ENCODE measurements at places on chromosomes 5 and 9.

- no peak for DNase-seq
These were observed 195.7 kb downstream of the CRB2 start for GRCh38 chr9:123551734-123552133.

DNA sequence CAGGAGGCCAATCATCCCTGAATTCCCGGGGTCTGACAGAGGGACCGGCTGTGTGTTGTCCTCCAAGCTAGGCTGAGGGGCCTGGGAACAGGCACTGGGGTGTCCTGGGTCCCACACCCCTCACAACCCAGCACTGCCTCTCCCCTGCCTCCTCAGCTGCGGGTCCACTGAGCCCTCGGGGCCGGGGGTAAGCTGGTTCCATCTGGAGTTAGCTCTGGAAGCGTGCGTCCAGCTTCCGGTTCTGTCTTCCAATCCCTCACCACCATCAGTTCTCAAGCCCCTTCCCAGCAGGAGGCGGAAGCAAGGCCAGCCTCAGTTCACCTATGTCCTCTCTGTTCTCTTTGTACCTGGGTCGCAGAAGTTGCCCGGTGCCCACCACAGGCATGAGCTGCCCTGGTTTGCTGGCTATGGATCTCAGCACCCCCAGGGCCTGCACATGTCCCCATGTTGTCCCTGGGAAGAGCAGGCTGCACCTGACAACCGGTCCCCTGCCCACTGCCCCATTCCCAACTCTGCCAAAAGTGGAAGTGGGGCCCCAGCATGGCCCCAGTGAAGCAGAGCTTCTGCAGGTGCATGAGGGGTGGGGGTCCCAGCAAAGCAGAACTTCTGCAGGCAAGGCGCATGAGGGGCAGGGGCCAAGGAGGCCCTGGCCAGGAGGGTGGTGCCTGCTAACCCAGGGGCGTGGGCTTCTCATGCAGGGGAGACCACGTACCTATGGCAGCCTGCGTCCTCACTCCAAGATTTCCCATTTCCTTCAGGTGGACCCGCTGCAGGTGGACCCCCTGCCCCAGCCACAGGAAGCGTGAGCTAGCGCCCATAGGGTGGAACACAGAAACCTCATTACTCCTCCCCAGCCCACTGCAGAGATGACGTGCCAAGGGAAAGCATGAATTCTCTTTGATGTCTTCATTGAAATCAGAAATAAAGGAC lies 111.9 kb downstream of the ZNF354C start:
- no peak for DNase-seq

- DNase-seq: no peak
These were observed 29.2 kb downstream of the TENT2 start for GRCh38 chr5:79641414-79641813.

GRCh38 chr5:80615266-80615914 lies 39.1 kb upstream of the MSH3 start:
- DNase-seq: no peak

DNA sequence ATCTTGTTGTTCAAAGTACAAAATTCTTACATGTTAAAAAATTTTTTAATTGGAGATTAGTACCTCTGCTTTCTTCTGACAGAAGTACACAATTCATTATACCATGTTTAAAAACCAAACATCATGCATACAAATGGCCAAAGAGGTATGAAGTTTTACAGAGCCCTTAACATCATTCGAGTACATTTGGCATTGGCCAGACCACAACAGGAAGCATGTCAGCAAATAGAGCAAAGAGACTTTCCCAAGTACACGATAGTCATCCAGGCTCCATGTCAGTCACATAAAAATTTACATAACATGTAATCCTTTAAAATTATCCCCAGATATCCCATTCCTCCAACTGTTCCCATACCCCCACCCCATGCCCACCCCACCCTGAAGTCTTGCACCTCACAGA lies 22.5 kb downstream of the HMGCS1 start:
- DNase-seq: no peak

DNA sequence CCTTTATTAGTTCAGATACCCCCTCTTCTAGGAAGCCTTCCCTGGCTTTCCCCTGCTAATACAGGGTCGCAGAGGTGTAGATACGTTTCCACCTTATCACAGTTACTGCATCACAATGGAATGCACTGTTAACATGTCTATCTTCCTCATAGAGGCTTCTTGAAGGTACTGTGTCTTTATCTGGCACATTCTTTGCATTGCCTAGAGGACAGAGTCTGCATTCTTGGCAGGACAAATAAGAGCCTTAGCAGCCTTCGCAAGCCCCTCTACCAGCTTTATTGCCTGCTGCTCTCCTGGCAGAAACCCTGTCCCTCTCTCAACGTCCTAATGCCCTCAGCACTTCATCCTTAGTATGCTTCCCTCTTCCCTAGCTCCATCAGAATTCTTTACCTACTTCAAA lies 31.6 kb downstream of the SLC1A3 start:
- DNase-seq: no peak

DNA sequence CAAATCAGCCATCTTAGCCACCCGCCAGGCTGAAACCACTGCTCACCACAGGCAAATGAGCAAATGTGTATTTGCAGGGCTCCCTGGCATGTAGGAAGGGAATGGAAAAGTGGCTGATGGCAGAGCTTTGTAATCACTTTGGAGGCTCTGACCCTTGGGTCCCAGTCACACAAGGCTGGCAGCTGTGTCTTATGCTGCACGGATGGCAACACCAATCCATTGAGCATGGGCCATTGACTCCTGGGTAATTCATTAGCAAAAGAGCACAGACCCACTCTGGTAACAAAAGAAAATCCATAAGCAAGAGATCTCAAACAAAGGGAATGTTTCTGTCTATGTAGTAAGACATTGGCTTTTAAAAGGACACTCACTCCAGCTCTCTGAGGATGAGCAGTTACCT lies 57.6 kb downstream of the SPOCK1 start:
- DNase-seq: no peak

DNA sequence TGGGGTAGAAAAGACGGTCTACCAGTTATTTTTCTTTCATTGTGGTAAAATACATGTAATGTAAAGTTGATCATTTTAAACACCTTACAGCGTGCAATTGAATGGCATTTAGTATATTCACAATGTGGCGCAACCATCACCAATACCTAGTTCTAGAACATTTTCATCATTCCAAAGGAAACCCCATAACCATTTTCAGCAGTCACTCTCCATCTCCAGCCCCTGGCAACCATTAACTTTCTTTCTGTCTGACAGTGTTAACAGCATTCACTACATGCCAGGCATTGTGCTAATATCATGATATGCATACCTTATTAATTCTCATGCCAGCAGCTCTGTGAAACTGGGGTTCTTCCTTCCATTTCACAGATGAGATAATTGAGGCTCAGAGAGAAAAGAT lies 32.0 kb downstream of the PTGS1 start:
- DNase-seq: no peak

DNA sequence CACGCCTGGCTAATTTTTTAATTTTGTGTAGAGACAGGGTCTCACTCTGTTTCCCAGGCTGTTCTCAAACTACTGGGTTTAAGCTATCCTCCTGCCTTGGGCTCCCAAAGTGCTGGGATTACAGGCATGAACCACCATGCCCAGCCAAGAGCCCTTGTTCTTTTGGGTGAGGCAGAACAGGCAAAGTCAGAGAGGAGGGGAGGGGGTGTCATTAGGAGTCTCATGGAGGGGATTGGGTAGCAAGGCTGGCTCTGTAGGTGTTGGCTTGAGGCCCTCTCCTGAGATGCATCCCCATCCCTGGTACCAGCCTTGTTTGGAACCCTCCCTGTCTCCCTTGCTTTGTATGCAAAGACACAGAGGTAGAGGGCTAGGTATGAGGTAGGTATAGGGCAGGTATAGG lies 24.1 kb downstream of the GSN start:
- no peak for DNase-seq

- DNase-seq: no peak
These were observed 39.3 kb upstream of the KIAA1958 start for GRCh38 chr9:112447283-112447761.

DNA sequence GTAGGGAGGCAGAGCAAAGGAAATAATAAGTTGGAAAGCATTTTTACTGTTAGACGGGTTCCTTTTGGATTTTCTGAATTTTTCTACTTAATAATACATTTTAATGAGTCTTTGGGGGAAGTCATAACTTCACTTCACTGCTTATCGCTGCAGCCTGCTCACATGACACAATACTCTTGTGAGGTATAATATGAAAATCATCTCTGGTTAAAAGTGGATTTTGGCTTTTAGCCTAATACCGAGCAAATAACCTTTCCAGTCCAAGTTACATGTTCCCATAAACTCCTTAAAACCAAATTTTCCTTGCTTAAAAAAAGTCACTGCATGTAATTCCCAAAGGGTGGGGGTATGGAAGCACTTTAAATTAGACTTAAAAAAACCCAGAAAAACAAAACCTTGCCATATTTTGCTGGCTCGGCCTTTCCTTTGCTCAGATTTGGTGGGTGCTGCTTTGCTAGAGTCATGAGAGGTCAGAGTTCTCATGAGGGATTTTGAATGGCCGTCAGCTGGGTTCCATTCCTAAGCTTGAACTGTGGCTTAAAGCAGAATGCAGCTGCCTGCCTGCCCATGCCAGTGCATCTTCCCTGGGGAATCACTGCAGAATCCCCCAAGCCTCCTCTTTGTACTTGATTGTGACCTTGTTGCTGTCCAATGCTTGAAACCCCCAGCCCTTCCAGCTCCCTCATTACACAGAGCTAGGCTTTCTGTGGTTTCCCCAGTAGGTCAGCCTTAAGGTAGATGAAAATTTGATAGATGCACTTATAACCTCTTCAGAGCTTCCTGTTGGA lies 331.8 kb downstream of the KDM4C start:
- DNase-seq: no peak

DNA sequence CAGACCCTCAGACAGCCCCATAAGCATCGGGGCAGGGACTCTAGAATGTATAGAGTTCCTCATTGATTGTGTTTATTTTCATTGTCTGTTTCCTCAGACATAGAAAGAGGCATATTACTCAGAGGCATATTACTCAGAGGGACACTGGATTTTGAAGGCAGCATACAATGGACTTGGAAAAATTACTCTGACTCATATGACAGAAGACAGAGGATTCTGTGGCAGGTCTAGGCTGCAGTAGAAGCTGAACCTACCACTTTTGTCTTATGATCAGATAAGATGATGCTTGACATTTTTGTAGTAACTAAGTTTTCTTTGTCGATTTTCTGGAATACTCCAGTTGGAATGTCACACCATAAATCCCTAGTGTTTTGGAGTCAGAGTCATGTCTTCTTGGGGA lies 105.2 kb downstream of the ST8SIA4 start:
- DNase-seq: no peak

- no peak for DNase-seq
These were observed 86.4 kb downstream of the DCP2 start for GRCh38 chr5:113062869-113063508.

DNA sequence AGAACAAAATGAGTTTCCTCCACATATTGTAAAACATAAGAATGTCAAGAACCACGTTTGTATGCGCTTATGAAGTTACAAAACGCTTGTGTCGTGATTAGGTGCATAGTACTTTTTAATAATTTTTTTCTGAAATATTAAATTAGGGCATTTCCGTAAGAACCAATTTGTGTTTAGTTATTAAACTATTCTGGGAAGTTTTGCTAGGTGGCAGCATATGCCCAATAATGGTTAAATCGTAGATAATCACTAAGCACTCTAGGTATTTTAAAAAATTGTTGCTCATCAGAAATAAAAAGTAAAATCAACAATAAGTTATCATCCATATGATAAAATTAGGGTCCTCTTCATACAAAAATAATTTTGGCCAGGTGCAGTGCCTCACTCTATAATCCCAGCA lies 5.4 kb downstream of the SRFBP1 start:
- peak; percentile 3 for DNase-seq

DNA sequence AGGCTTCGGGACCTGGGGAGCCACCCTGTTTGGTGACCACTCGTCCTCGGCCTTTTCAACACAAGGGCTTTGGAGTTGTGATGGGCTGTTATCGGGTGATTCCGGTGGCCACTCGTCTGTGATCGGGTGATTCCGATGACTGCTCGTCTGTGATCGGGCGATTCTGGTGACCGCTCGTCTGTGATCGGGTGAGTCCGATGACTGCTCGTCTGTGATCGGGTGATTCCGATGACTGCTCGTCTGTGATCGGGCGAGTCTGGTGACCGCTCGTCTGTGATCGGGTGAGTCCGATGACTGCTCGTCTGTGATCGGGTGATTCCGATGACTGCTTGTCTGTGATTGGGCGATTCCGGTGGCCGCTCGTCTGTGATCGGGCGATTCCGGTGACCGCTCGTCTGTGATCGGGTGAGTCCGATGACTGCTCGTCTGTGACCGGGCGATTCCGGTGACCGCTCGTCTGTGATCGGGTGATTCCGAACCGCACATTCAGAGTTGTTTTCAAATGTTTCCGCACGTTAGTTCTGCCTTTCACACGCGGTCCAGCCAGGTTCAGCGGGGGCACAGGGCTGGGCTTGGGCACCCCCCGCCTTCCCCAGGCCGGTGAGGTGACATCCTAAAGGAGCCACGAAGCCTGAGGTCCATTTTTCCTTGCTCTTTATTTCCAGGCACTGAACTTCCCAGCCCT lies 30.3 kb downstream of the TPPP start:
- no peak for DNase-seq

GRCh38 chr5:56481428-56482357 lies 248.6 kb upstream of the ANKRD55 start:
- no peak for DNase-seq
